Bronchial epithelial cell (primary cell): ENCODE measurements at places on chromosomes 11 and 22.

DNA sequence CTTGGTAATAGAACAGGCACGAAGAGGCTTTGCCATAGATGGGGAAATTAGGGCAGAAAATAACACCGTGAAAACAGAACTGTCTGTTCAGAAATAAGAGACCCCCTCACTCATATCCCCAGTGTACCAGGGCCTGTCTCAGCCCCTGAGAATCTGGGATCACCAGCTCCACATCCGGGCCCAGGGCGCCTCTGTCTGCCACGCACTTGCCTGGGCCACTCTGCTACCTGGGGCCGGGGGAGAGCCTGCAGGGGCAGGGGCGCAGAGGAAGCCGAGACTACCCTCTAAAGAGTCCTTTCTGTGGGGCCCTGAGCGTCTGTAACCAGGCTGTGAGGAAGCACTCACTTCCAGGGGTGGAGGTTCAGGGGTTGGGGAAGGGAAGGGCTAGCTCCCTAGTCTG lies 19.8 kb downstream of the NECTIN1 start:
- no peak for DNase-seq

DNA sequence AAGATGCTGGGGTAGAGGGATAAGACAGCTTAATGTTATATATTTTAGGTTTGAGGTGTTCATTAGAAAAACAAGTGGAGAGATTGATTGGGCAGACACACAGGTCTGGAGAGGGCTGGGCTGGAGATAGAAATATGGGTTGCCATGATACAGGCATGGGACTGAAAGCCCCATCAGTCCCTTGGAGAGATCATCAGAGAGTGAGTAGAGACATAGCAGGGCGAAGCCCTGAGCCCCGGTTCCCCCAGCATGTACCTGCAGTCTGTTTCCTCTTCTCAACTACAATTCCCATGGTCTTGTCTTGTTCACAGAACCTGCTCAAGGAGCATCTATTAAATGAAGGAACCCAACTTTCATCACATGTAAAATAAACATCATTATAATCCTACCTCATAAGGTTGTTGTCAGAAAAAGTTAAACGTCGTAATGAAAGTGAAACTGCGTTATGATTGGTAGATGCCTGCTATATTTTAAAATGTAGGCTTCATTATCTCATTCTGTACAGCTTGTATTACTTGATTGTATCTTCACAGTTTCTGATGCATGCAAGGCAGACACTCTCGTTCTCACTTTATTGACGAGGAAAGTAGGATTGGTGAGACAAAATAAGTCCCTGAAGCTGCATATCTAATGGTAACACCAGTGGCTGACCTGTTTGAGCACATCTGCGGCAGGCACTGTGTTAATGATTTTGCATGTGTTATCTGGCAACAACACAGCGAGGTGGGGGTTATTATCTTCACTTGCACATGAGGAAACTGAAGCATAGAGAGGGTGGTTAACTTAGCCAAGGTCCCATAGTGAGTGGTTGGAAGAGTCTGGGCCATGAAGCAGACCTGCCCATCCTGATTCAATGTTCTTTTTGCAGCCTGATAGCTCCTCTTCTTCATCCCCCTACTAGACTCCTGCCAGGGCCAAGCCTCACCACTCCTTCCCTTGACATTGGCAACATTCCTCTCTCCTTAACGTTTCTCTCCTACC lies 63.5 kb downstream of the ENDOD1 start:
- no peak for DNase-seq

DNA sequence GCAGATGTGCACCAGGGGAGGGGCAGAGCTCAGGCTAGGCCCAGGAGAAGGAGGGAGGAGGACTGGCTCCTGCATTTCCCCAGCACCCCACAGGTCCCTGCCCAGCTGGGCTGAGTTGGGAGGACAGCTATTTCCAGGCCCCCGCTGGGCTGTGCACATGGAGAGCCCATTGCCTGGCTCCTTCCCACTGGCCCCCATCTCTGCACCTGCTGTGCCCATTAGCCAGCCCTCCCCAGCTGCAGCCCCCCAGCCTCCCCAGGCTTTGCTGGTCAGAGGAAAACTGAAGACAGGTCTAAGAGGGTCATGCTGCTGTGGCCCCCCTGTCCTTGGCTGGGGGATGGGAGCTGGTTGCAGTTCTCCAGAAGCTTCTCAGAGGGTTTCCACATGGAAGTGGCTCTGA lies 81.8 kb upstream of the SHANK2 start:
- no peak for DNase-seq

- DNase-seq, result no peak
These were observed 118.5 kb downstream of the KCNQ1OT1 start for GRCh38 chr11:2581151-2581930.

- no peak for DNase-seq
These were observed 116.7 kb downstream of the RBFOX2 start for GRCh38 chr22:35911877-35912276.
